ENCODE measurements at places on chromosomes 4 and X.
A peak's percentile ranks its signal among the peaks of the same experiment; 100 is the strongest.

GRCh38 chrX:15438332-15438731, 54.1 kb upstream of the VEGFD start:
- no peak for DNase-seq

DNA sequence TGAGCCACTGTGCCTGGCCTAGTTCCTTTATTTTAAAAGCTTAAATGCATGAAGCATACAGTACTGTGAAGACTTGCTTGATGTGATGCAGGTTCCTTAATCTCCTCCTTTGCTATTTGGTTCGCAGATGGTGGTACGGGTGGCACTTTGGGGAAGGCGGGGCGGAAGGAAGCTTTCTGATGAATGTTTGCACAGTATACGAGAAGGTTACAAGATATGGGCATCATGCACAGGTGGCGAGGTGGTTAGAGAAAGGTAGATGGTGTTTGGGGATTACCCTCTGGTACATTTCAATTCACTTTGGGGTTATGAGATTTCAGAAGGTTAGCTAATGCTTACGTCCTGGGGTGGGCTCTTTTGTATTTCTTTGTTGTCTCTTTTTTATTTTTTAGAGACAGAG, 17.2 kb downstream of the RHOH start:
- DNase-seq, result no peak

GRCh38 chr4:121139533-121140222, 24.4 kb downstream of the TNIP3 start:
- DNase-seq, result peak; percentile 17

DNA sequence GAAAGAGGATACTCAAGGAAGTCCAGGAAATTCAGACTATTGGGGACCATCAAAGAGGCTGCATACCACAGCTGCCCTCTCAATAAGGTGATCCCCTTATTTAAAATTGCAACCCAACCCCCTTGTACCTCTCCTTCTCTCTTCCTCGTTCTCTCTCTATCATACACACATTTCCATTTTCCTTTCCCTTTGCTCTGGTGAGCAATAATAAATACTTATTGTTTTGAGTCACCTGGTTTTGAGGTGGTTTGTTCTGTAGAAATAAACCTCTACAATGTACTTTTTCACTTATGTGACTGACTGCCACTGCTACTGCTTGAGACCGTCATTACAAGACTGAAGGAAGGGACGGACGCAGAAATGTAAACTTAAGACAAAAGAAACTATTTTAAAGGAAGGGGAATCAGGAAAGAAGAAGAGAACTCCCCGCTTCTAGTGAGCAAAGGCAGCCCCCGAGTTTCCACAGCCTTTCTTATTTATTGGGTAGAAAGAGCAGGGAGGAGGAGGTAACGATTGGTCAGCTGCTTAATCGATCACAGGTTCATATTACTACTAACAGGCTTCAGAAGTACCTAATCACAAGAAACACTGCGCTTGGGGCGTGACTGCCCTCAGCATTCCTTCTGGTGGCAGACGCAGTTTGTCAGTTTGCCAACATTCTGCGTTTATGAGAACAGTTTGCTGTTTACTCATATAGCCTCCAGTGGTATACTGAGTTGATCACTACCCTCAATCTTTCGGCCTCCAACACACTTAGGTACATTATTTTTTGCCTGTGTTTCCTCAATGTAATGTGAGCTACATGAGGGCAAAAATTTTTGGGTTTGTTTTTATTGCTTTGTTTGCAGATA, 16.9 kb upstream of the TMEM165 start:
- DNase-seq, result peak; percentile 83

- no peak for DNase-seq
These were observed 286.6 kb downstream of the ZIC3 start for GRCh38 chrX:137852502-137852901.

DNA sequence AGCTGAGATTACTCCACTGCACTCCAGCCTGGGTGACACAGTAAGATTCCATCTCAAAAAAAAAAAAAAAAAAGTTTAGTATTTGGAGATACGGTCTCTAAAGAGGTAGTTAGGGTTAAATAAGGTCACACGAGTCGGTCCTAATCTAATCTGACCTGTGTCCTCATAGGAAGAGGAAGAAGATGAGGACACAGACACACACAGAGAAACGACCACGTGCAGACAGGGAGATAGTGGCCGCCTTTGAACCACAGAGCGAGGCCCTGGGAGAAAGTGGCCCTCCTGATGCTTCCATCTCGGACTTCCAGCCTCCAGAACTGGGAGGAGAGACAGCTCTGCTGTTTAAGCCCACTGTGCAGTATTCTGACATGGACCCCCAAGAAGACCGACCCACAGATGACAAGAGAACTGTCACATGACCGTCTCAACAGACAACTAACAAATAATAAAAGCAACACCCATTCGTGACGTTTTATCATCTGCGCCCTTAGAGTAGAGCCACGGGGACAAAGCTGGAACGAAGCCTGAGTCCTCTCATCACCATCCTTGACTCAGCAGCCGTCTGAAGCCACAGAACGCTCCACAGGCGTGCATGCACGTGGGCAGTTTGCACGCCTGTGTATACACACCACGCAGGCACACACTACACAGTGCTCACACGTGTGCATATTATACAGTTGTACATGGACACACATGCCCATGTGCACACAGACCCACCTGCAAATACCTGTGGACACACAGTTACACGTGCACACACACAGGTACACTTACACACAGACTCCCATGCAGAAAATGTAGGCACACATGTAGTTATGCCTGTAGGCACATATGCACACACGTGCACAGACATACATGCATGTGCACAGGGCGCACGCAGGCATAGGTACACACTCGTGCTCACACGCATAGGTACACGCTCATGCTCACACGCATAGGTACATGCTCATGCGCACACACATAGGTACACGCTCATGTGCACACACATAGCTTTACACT, 51.7 kb downstream of the FAM53A start:
- no peak for DNase-seq

GRCh38 chr4:83267830-83268475, 16.6 kb downstream of the COQ2 start:
- no peak for DNase-seq

DNA sequence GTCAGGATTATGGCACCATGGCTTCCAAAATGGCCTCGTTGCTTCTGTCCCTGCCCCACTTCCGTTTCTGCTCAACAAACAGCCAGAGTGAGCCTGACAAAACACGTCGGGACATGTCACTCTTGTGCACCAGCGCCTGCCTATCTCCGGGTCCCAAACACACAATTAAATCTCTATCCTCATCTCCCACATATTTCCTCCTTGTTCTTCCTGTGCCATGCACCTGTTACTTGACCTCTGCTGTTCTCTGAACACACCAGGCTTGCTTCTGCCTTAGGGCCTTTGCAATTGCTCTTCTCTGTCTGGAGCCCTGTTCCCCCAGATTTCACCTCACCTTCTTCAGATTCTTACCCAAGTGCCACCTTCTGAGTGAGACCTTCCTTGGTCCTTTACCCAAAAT, 12.7 kb upstream of the CD38 start:
- DNase-seq, result no peak
